ENCODE measurements at places on chromosomes 3 and 15.

DNA sequence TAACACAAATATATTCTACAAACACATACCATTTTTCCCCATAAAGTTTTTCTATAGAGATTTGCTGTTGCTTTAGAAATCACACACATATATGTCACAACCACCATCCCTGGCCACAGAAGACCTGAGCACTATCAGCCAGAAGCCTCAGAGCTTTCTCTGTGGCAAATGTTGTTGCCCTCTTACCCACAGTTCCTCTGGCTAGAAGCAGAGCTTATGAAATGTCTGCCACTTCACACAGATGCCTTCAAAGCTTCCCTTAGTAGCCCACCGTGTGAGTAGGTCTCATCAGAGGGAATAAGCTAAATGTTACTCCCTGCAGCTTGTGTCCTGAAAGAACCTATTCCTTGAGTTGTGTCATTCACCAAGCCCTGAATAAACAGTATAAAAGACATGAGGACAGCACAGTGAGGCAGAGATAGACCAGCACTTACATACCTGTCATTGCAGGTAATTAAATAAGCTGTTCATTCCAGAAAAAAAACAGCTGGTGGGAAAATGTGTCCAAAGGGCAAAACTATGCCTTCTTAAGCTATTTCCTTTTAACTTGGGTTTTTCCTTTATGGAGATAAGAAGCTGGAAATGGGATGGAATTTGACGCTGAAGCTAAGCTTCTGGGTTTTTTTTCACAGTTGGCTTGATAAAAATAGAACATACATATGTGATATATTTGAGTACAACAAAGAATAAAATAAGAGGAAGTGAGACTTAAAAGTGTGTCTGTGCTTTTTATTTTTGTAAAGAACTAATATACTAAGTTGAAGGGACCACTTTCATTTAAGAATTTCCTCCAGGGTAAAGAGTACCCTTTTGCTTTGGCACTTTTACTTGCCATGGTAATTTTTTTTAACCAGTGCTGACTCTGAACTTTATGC, 391.4 kb downstream of the KCNH8 start:
- no peak for DNase-seq

DNA sequence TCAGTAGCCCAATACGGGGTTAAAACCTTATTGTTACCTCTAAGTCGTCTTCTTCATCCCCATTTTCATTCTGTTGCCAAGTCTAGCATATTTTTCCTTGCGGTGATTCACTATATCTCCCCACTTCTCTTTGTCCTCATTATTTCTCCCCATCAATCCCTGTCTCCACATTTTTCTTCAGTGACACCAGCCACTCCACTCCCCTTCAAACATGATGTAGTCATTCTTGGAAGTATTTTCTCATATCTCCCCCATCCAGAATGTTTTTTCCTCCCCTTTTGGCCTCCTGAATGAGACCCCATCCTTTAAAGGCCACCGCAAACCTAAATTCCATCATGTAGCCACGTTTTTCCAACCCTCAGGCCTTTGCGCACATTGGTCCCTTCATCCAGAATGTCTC, 105.9 kb downstream of the TOP2B start:
- DNase-seq: no peak

- DNase-seq: no peak
Observed at GRCh38 chr3:153399636-153400035, 237.6 kb downstream of the RAP2B start.

- no peak for DNase-seq
Observed at GRCh38 chr15:65930134-65930533, 60.8 kb downstream of the RAB11A start.

GRCh38 chr15:29788433-29789034, 33.7 kb downstream of the TJP1 start:
- no peak for DNase-seq

- DNase-seq: peak; percentile 89
Observed at GRCh38 chr3:58471025-58471887, 20.6 kb upstream of the KCTD6 start.

- DNase-seq: no peak
Observed at GRCh38 chr3:46304739-46305138, 49.2 kb upstream of the CCR2 start.

- no peak for DNase-seq
Observed at GRCh38 chr3:105676621-105677300, 192.1 kb downstream of the CBLB start.

DNA sequence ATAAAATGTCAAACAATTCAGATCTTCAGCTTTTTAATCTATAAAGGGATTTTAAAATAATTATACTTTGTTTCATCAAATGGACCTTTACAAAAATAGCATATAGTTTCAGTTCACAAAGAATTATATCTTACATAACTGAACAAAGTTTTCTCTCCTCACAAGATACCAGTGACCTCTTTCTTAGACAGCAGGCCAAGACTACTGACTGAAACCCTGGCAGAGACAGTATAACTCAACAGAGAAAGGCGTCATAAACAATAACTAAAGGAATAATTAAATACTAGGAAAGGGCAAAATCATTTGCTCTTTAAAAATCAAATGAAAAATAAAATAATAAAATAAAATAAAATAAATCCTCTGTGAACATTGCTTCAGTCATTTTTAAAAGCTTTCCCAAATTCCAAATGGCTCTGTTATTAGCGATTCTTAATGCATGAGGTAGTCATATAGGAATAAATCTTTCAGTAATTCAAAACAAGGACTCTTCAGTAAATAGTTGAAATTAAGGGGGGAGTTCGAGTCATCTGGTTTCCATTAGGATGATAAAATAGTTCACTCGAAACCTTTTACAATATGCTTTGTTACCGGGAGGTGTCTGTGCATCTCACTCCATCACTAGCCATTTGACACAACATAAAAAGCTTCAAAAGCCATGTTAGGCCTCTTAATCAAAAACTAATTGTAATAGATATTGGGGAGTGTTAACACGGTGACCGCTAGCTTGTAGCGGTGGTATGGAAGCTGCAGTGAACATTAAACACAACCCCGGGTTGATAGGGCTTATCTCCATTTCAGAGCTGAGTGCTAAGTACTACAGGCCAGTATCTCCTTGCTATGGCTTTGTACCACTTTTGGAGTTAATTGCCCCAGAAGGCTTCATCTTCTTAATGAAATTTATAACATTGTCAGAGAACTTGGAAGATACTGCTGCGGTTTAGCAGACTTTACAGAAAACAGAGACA, 142.9 kb upstream of the NR2F2 start:
- no peak for DNase-seq

GRCh38 chr3:46025139-46025538, 2.1 kb downstream of the XCR1 start:
- DNase-seq: no peak

- no peak for DNase-seq
Observed at GRCh38 chr3:133464573-133464972, 64.7 kb downstream of the BFSP2 start.

- DNase-seq: no peak
Observed at GRCh38 chr3:55923207-55923606, 436.1 kb upstream of the WNT5A start.

- no peak for DNase-seq
Observed at GRCh38 chr3:124360155-124360554, 368.2 kb upstream of the ROPN1 start.

Measured in HTR-8/SVneo (cell line).